ENCODE measurements at places on chromosomes 16 and 17.

- no peak for DNase-seq
Observed at GRCh38 chr16:28549301-28549899, 4.3 kb upstream of the SGF29 start.

GRCh38 chr16:17386229-17386628 lies 84.5 kb downstream of the XYLT1 start:
- DNase-seq, result no peak

- no peak for DNase-seq
Observed at GRCh38 chr17:31802502-31802901, 56.5 kb downstream of the COPRS start.

GRCh38 chr17:65495122-65496055 lies 66.1 kb downstream of the AXIN2 start:
- no peak for DNase-seq

- no peak for DNase-seq
Observed at GRCh38 chr16:22400900-22401299, 26.5 kb upstream of the CDR2 start.

- DNase-seq, result no peak
Observed at GRCh38 chr17:63262751-63263476, 183.2 kb downstream of the CYB561 start.

DNA sequence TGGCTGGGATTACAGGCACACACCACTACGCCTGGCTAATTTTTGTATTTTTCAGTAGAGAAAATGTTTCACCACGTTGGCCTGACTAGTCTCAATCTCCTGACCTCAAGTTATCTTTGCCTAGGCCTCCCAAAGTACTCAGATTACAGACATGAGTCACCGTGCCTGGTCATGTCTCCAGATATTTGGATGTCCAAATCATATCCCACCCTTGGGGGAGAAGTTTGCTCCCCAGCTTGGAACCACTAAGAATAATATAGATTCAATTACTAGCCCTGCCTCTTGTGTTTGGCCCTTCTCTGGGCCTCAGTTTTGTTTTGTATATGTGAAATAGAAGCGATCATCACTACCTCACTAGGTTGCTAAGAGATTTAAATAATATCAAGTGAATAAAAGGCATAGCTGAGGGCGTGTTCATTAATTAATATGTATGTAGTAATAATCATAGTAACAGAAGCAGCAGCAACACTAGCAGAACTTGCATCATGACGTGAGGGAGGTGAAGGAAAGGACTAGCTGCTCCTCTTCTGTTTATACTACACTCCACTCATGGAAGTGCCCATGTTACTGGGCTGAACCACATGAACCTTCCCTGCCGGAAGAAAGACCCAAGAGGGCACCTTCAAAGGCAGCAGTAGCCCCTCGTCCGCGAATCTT lies 253.6 kb upstream of the XYLT1 start:
- DNase-seq, result no peak

DNA sequence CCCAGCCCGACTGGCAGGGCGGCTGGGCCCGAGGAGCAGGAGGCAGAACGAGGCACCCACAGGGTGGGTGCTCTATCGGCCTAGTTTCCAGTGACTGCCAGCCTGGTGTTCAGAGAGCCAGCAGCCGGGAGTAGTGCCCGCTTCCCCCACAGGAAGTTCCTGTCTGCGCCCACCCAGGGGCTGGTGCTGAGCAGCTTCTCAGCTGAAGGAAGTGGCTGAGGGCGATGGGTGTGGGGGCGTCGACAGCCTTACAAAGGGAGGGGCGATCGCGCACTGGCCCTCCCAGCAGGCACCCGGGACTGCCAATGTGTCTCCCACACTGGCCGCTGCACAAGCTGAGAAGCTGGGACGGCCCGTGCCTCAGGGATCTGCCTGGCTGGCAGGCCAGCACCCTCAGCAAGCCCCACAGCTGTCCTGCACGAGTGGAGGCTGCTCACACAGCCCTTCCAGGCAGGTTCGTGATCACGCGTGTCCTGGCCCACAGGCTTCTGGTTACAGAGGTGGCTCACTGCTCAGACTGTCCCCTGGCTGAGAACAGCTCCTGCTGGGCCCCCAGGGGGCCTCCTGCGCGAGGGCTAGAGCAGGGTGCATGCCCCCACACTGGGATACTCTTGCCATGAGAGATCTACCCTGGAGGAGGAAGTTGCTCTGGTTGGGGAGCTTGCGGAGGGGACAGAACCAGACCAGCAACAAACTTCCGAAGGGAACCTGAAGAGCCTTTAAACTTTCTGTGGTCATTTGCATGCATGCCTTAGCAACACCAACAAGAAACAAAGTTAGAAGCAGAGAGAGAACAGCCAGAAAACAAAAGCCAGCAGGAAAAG lies 2.5 kb downstream of the RNF166 start:
- DNase-seq, result no peak

DNA sequence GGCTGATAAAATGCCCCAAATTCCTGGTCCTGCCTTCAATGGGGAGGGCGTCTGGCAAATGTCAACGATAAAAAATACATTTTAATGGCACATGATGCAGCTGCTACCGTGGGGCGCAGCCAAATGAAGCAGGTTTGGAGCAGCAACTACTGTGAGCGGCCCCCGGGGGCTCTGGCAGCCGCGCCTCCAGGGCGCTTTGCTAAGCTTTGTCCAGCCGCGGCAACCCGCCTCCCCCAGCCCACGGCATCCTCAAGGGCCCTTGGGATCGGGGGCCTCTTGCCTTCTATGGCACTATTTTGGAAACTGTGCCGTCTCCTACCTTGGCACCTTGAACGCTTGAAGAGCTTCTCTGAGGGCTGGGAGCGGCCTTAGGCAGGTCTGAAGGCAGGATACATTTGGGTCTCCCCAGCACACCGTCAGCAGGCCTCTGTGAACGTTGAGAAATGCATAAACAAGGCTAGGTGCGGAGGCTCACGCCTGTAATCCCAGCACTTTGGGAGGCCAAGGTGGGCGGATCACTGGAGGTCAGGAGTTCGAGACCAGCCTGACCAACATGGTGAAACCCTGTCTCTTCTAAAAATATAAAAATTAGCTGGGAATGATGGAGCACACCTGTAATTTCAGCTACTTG lies 25.1 kb downstream of the TBX4 start:
- no peak for DNase-seq

GRCh38 chr17:47810200-47810821 lies 11.3 kb downstream of the OSBPL7 start:
- peak; percentile 60 for DNase-seq

- no peak for DNase-seq
Observed at GRCh38 chr17:45768000-45768399, 16.1 kb upstream of the CRHR1 start.

DNA sequence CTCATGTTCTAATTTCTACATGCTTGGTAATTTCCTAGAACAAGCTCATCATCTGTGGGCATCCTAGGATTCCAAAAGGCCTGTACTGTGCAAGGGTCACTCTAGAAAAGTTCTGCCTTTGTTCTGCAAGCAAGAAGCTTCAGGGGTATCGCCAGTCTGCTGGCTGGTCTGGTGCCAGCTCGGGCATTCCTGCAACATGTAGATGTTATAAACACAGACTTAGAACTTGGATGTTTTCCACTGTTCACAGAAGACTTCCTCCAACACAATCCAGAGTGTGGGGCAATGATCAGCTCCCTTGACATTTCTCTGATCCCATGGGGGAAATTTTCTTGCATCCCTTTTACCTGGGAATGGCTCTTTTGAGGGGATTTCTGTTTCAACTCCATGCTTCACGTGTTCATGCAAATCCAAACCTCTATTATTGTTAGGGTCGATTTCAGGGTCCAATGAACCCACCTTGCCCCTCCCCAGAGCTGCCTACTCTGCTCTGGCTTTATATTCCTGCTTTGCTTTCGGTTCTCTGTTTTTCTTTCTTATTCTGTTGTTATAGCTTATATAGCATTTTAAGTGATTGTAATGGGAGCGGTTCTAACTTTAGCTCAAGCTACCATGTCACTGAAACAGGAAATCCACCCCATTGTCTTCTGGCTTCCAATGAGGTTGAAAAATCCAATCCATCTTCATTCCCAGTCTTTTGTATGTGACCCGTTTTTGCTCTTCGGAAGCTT lies 25.3 kb downstream of the UBE2O start:
- DNase-seq, result no peak

- DNase-seq, result peak; percentile 42
Observed at GRCh38 chr16:58509256-58510096, 5.8 kb upstream of the SETD6 start.

- no peak for DNase-seq
Observed at GRCh38 chr16:66359811-66360608, 6.5 kb upstream of the CDH5 start.

- no peak for DNase-seq
Observed at GRCh38 chr17:1872976-1873375, 43.2 kb downstream of the RPA1 start.

DNA sequence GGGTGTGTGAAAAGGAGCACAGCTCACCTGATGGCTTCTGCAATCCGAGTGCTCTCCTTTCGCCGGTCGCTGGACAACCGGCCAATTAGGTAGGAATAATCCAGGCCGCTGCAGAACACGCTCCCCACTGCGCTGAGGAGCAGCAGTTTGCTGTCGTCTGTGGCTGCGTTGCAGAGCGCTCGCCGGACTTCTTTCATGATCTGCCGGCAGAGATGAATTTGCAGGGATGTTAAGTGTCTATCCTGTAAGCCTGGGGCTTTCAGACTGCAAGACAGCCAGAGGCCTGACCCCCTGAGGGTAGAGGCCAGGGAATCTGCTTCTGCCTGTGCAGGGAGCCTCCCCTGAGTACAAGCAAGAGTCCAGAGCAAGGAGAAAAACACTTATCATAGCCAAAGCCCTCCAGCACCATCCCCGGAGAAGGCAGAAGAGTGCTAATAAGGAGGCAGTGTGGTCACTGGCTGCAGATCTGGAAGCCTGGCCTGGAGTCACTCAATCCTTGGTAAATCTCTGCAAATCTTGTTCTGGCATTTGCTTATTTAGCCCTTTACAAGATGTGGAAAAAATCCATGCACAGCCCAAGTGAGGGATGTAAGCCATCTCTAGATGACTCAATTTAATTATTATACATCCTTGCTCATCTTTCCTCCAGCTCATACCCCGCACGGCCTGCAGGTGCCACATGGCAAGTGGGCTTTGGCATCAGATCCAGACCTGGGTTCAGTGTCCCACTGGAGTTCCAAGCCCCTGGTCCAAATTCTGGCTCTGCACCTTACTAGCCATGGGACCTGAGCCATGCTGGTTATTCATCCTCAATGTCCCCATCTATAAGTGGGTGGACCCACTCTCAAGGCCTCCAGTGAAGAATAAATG lies 80.2 kb downstream of the DYNLRB2 start:
- DNase-seq, result no peak

- no peak for DNase-seq
Observed at GRCh38 chr17:34307110-34307509, 12.1 kb upstream of the CCL8 start.

DNA sequence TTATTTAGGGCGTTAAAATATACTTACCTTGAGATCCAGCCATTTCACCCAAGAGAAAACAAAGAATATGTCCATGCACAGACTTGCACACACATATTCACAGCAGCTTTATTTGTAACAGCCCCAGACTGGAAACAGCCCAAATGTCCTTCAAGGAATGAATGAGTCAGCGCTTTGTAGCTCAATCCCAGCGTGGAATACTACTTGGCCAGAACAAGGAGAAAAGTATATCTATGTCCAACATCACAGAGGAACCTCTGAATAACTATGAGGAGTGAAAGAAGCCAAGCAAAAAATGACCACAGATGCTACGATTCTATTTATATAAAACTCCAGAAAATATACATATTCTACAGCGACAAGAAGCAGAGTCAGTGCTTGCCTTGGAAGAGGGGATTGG lies 158.3 kb downstream of the ENGASE start:
- DNase-seq, result no peak

DNA sequence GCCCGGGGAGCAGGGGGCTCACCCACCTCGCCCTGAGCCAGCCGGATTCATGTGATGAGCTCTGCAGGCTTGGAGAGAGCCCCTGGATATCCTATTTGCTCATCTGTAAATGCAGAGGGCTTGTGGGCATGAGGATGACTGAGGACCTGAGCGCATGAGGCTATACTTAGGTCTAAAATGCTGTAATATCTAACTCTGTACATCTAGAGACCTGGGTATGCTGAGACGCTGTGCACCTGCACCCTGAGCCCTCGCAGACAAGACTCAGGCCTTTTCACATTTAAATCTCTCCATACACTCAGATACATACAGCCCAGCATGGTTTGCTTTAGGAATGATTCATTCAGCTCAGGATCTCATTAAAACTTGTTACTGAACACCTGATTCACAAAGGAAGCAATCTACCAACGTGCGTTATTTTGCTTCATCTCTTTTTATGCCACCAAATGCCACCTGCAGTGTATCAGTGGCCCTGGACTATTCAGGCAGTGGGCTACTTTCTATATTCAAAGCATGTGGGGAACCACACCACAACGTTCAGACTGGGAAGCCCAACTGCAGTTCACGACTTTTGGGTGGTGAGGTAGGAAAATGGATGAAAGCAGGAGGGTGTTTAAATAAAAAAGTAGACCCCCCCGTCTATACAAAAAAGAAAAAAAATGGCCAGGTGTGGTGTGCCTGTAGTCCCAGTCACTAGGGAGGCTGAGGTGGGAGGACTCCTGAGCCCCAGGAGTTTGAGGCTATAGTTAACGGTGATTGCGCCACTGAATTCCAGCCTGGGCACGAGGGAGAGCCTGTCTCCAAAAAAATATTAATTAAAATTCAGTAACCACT lies 12.0 kb downstream of the USP7 start:
- DNase-seq, result no peak

GRCh38 chr16:89194340-89195311 lies 5.7 kb downstream of the SLC22A31 start:
- DNase-seq, result no peak

DNA sequence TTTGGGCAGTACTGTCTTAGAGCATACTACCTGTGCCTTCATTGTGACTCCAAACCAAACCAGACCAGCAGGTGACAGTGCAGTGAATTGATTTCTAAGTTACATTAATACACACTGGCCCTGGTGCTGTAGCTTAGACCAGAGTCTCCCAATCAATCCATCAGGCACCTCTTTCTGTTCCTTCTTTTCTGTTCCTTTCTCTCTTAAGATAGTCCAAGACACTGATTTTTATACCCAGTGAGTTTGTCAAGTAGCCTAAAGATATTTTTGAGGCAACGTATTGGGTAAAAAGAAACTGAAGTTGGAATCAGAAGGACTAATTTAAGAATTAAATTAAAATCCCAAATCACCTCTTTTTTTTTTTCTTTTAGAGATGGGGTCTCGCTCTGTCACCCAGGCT lies 43.1 kb downstream of the ABAT start:
- no peak for DNase-seq

- no peak for DNase-seq
Observed at GRCh38 chr17:17684906-17685774, 3.9 kb downstream of the RAI1 start.

GRCh38 chr17:69572747-69573146 lies 158.2 kb downstream of the MAP2K6 start:
- DNase-seq, result no peak

DNA sequence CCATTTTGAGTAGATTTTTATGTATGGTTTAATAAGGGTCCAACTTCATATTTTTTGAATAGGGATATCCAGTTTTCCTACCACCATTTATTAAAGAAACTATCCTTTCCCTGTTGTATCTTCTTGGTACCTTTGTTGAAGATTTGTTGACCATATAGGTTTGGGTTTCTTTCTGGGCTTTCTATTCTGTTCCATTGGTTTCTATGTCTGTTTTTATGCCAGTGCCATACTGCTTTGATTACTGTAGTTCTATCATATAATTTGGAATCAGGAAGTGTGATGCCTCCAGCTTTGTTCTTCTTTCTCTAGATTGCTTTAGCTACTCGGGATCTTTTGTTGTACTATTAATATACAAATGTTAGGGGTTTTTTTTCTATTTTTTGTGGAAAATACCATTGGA lies 46.5 kb downstream of the PPM1E start:
- DNase-seq, result no peak

- DNase-seq, result no peak
Observed at GRCh38 chr17:76074390-76075363, at the start of gene GALR2. GALR2 (plus strand) TSS chr17:76074781; CDS start chr17:76074884, 103 bp downstream.

All from ascending aorta (tissue), 2 donors.